ENCODE measurements at places on chromosomes 6 and 20.
A peak's percentile ranks its signal among the peaks of the same experiment; 100 is the strongest.

GRCh38 chr6:40338306-40338705, 248.9 kb downstream of the LRFN2 start:
- DNase-seq: no peak

- no peak for DNase-seq
These were observed 13.8 kb upstream of the GJE1 start for GRCh38 chr6:142118925-142119324.

DNA sequence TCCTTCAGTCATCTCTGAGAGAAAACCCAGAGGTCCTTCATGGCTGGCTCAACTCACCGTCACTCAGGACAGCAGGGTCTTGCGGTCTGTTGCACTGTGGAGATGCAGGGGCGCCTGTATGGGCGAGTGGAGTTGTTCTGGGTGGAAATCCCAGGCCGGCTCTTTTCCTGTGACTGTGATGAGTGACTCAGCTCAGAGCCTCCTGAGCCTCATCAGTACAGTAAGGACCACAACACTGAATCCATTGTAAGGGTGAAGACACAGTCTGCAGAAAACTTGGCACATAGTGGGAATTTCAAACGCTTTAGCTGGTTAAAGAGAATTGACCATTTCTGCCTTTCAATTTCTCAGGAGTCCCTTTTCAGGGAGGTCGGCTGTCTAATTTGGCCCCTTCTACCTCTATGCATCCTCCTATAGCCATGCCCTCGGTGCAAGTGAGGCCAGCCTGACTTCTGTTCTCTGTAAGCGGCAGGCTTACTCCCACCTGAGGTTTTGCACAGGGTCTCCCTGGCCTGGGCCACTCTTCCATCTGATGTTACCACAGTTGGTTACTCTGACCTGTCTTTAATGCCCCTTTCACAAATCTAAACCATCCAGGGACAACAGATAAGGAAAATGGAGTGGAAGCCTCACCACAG, 35.5 kb upstream of the TBXT start:
- DNase-seq: no peak

DNA sequence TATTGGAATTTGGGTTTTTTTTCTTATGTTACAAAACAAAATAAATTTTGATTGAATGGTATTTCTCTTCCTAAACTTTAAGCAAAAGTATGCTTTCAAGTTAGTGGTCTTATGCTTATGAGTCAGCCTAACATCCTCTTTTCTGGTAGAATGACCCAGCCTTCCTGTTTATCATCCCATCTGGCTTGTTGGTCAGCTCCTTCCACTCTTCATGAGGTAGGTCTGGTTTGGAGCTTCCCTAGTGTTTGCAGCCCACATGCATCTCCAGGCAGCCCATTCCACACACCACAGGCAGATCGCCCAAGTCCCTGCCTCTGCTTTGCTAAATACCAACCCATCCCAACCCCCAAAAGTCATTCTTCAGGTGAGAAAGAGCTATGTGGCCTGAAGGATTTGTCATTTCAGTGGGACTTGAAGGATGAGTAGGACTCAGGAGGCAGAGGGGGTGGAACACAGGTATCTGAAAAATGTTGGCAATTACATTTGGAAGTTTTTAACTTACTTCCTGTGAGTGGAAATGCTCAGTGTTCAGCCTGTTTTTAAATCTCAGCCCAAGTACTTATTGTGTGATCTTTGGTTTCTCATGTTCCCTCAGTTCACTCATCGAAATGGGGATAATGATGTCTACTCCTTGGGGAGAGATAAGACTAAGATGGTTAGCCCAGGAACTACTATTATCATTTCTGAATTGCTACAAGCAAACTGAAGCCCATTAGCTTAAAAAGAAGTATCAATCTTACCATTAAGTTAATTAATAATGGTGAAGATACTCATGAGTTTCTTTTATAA, 294.0 kb downstream of the ADGB start:
- no peak for DNase-seq

- no peak for DNase-seq
These were observed 307.3 kb upstream of the SUPT3H start for GRCh38 chr6:45685076-45685475.

GRCh38 chr6:72940265-72940664, 285.0 kb downstream of the KHDC1L start:
- no peak for DNase-seq

DNA sequence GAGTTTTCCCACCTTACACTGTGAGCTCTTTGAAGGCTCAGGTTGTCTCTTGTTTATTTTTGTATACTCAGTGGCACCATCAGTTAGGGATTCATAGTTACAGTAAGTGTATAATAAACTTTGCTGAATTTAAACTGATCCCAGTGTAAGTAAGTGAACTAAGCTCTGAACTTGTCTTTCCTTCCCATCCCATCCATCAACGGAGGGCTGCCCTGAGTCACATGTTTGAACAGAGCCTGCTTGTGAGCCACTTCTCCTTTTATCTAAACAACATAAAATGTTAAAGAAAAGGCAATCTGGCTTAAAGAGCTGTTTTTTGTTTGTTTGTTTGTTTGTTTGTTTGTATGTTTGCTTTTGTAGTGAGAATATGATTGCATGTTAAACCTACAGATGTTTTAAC, 185.7 kb upstream of the MARCKS start:
- no peak for DNase-seq

GRCh38 chr6:100138346-100139022, 144.5 kb upstream of the MCHR2 start:
- no peak for DNase-seq

DNA sequence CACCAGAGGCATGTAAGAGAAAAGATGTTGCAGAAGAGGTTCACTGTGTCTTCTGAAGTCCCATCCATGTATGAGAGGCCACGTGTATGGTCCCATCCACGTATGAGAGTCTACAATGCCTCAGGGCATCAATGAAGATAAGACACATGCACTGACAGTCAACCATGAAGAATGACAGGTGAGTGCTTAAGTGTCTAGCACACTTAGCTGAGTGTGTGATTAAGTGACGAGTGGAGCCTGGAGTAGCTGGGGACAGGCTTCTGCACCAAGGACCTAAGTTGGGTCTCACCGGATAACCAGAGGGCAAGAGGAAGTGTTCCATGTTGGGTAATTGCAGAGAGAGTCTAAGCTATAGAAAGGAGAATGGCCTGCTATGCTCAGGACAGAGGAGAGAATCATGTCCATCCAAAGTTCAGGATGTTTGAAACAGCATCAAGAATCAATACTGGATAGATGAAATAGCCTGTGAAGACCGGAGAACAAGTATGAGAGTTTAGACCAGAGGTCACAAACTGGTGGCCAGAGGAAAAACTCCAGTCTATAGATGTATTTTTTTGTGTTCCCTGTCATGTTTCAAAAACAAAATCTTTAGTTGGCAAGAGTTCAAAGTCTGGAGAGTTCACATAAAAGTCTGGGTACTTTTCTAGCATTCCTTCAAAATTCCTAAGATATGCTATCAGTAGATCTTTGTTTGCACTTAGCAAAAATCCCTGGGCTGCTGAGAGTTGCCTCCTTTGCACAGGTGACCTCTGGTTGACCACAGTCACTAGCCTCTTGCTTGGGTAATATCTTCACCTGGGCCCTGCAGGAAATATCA, 165.8 kb downstream of the KIF16B start:
- no peak for DNase-seq

GRCh38 chr20:62198496-62198895, 15.7 kb downstream of the MTG2 start:
- no peak for DNase-seq

GRCh38 chr6:161111261-161111660, 119.7 kb downstream of the MAP3K4 start:
- peak; percentile 60 for DNase-seq

DNA sequence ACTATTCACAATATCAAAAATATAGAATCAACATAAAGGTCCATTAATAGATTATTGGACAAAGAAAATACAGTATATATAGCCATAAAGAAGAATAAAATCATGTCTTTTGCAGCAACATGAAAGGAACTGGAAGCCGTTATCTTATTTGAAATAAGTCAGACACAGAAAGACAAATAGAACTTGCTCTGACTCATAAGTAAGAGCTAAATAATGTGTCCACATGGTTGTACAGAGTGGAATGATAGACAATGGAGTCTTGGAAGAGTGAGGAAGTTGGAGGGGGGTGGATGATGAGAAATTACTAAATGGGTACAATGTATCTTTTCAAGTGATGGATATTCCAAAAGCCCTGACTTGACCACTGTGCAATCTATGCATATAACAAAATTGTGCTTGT, 613.5 kb downstream of the PHF3 start:
- DNase-seq: no peak

DNA sequence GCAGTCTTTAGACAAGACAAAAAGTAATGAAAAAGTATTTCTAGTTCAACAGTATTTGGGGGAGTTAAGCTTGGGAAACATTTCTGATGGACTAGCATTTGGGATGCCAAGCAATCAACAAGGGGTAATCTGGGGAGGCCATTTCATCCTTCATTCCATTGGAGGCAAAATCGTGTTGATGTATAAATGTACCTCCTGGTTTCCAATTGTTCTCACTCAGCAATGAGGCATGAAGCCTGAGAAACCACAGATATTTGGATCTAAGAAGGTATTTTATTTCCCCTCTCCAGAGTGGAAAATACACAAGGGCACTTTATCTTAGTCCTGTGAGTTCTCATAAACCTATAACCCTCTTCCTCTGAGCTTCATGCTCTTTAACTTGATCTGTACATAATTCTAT, 68.2 kb downstream of the TBX18 start:
- DNase-seq: no peak

- no peak for DNase-seq
These were observed 138.4 kb upstream of the SPACA1 start for GRCh38 chr6:87908978-87909811.

DNA sequence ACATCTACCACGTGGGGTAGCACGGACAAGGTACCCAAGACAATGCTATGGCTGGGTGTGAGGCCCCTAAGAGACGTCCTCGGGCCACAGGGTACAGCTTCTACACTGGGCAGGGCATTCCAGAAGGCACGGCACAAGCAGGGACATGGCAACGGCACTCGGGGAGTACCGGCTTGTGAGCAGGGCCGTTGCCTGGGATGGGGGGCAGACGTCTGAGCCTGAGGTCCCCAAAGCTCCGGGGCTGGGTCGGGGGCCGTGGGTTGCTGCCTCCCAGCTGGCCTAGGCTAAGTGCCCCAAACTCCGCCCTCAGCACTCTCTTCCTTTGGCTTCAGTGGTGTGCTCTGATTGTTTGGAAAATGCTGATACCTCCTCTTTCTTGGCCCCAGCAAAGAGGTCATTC, 110.6 kb downstream of the SULF2 start:
- no peak for DNase-seq

- DNase-seq: no peak
These were observed 46.4 kb upstream of the DST start for GRCh38 chr6:56689114-56689513.

- DNase-seq: no peak
These were observed 386.3 kb upstream of the MAP3K7 start for GRCh38 chr6:90973188-90973587.

DNA sequence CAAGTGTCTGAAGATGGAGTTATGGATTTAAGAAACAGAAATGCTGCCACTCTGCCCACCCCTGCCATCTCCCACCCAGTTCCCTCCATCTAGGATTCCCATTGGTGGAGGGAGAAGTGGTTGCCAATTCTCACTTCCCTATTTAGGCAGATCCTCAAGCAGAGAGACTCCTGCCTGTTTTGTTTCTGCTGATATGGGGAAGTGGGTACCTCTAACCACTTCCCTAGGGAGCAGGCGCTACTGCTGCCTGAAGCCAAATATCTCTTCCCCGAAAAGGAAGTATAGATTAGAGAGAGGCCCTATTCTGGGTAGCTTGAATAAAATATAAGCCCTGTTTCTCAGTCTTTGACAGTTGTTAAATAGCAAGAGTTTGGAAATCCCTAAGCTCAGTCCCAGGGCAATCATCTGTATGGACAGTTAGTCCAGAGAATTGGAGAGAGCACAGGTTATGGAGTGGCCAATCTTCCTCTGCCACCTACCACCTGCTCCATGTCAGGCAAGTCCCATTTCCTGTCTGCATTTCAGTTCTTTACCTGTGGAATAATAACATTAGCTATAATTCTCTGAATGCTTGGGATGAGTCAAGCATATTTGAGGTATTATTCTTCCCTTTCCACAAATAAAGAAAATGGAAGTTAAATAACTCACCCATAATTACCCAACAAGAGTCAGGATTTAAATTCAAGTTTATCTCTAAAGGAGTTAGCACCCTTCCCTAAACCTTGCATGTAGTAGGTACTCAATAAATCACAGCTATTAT, 2.6 kb upstream of the ADGB start:
- no peak for DNase-seq

DNA sequence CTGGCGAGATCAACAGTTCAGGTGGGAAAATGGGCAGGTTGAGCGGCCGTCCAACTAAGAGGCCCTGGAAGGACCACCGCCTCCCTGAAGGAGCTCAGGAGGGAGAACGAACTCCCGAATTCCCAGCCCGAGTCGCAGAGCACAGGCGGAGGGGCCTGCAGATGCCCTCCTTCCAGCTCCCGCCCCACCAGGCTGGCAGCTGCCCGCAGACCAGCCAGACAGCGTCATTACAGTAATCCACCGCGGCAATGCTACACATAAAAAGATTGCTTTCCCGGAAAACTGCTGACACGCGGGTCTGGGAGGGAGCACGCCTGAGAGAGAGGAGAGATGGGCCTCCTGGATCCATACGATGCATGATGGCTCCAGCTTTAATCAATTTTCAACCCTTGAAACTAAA, 30.5 kb upstream of the SLCO4A1 start:
- DNase-seq: no peak

DNA sequence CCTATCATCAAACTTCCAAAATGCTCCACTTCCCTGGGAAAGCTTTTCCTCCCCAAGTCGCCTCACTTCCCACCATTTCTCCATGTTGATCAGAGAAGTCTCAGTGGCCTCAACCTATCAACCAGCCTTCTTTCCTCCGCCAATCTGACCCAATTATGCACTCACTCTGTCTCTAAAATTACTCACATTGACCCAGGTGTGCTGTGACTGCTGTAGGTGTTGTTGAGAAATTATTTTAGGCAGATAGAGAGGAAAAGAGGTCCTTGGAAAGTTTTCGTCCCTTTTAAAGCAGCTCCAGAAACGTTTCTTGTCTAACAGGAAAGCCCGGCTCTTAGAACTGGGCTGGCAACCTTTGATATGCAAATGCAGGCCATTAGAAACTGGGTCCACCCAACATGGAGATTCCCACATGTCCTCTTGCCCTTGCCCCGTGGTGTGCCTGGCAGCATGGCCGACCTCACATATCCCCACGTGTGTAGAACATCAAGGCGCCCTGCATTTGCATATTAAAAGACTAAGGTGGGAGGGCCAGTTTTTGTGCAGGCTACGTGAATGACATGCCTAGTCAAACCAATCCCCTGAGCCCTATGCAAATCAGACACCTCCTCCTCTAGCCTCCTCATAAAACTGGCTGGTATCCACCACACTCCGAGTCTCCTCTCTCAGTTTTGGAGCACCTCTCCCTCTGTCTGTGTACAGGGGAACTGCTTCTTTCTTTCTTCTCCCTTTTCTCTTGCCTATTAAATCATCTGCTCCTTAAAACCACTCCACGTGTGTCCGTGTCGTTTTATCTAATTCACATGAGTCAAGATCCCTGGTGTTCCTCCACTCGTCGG, 12.9 kb downstream of the IPCEF1 start:
- no peak for DNase-seq

- no peak for DNase-seq
These were observed 311.3 kb upstream of the FERMT1 start for GRCh38 chr20:6434131-6434530.
